ENCODE measurements at places on chromosomes 3 and 15. TPM values are rescaled to one million over a fixed set of nuclear protein-coding genes. Genes with fewer than 3 reads are reported as not detected.

The GOLGA6L7 gene
- not detected for total RNA-seq

The SLITRK3 gene
- not detected for total RNA-seq

The NMB gene
- total RNA-seq, result 3.7 TPM

The PLAAT1 gene
- not detected for total RNA-seq

The CLCN2 gene
- 6.0 TPM for total RNA-seq

The CORO2B gene
- 4.5 TPM for total RNA-seq

The THAP10 gene
- 2.0 TPM for total RNA-seq

The RARRES1 gene
- 11.4 TPM for total RNA-seq

The SLC12A8 gene
- total RNA-seq, result 3.4 TPM

GRCh38 chr3:113002679-113003078 is 11.9 kb downstream of the GTPBP8 start:
- no peak for DNase-seq

DNA sequence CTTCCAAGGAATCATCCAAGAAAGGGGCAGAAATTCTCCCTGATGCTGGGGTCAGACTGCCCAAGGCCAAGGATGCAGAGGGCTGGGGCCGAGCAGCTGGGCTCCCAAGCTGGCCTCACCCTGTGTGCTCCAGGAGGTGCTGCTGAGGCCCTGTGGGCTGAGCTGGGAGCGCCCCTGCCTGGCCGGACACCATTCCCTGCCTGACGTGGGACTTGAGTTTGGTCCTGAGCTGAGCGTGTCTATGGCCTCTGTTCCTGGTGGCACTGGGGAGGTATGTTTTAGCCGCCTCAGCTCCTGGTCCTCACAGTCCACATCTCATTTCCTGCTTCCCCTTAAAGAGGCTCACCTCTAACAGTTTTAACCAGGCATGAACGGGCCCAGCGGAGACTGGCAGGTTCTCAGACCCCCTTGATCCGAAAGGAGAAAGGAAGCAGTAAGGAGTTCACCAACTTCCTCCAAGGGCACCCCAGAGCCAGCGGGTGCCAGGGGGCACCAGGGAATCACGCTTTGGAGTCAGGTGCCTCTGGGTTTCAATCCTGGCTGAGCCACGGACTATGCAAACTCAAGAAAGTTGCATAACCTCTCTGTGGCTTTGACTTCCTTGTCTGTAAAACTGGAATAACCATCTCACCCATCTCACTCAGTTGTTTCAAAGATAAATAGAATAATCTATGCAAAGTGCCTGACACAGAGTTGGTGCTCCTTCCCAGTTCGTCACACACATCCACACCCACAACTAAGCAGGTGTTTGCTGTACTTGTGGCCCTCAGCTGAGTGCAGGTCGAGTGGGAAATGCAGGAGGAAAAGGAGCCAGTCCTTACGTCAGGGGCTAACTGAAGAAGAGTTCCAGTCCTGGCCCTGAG is 48.6 kb downstream of the SLC12A8 start:
- no peak for DNase-seq

DNA sequence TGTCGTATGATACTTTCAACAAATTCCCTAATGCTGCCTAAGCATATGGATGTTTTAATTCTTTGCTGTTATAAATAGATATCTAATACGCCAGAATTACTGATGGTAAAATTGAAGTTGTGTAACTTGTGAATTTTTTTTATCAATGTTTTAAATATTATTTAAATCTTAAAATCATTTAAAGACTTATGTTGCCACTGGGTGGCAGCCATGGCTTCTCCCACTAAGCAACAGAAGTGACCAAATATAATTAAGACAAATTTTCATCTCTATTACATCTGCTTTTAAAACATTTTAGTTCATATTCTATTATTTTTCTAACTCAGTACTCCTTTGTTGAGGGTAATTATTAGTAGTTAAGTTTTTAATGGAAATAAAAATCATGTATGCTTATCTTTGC is 8.1 kb upstream of the IL20RB start:
- DNase-seq, result no peak

- DNase-seq, result no peak
Observed at GRCh38 chr3:8985411-8985831, 22.1 kb upstream of the RAD18 start.

GRCh38 chr3:54649551-54649950 is 278.3 kb downstream of the LRTM1 start:
- DNase-seq, result no peak

- no peak for DNase-seq
Observed at GRCh38 chr15:40104296-40104864, 4.3 kb downstream of the BMF start.

GRCh38 chr15:76514282-76514681 is 177.7 kb downstream of the ISL2 start:
- DNase-seq, result no peak

- no peak for DNase-seq
Observed at GRCh38 chr15:35479423-35479822, 66.5 kb downstream of the DPH6 start.

GRCh38 chr3:176848431-176849214 is 348.7 kb downstream of the TBL1XR1 start:
- no peak for DNase-seq

GRCh38 chr15:33158366-33158765 is 36.1 kb downstream of the FMN1 start:
- DNase-seq, result no peak

DNA sequence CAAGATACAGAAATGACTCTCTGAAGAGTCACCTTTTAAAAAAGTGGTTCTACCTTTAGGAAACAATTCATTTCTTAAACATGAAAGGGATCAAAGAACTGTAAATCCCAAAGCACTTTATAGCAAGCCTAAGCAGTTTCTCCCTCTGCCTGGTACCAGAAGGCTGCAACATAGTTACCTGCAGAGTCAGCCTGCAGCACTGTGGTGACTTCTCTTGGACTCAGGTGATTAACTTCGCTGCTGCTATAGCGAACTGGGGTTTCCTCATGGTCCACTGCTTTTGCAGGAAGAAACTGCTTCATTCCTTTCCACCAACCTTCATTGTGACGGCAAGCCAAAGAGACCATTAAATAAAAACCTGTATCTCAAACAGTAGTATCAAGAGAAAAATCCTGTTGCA is 37.3 kb downstream of the ST3GAL6 start:
- no peak for DNase-seq

DNA sequence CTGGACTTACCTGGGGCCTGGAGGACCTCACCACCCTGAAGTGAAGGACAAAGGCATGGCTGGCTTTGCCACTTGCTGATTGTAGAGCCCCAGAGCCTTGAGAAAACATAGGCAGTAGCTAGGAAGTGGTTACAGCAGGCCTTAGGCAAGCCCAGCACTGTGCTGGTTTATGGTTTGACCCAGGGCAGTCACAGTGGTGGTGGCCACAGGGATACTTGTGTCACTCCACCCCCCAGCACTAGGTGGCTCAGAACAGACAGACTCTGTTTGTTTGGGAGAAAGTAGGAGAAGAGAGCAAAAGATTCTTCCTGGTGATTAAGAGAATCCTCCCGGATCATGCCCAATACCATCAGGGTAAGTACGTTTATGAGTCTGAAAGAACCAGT is 13.2 kb upstream of the COL8A1 start:
- DNase-seq, result no peak

DNA sequence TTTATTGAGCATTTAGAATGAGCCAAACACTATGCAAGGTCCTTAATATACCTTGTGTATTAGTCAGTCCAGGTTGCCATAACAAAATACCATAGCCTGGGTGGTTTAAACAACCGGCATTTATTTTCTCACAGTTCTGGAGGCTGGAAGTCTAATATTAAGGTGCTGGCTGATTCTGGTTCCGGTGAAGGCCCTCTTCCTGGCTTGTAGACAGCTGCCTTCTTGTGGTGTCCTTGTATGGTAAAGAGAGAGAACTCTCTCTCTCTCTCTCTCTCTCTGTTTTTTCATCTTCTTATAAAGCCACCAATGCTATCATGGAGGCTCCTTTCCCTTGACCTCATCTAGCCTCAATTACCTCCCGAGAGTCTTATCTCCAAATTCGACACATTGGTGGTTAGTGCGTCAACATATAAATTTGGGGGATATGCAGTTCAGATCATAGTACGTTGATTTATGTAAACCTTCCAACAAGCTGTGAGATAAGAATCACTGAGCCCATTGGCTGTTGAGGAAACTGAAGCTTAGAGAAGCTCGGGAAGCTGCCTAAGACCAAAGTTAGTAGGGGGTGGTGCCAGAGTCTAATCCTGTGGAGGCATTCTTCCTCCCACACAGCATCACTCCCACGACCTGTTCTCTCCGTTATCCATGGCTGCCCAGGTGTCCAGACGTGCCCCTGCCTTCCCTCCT is 298.0 kb upstream of the PROK2 start:
- DNase-seq, result no peak

DNA sequence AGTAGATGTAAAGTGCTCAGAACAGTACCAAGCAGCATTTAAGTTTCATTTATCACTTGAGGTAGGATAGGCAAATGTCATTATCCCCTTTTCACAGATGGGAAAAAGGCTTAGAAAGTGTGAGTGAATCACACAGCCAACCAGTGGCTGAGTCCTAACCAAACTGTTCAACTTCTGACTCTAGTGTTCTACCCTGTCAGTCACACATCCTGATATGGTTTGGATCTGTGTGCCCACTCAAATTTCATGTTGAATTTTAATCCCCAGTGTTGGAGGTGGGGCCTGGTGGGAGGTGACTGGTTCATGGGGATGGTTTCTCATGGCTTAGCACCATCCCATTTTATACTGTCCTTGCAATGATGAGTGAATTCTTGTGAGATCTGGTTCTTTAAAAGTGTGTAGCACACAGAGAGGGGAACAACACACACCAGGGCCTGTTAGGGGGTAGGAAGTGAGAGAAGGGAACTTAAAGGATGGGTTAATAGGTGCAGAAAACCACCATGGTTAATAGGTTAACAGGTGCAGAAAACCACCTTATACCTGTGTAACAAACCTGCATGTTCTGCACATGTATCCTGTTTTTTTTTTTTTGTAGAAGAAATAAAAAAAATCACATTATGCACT is 304.7 kb downstream of the SUCLG2 start:
- DNase-seq, result no peak

- no peak for DNase-seq
Observed at GRCh38 chr3:72844436-72844993, 3.7 kb downstream of the SHQ1 start.

All from lower leg skin (tissue), 4 donors.